ENCODE measurements at places on chromosomes 1 and 21.

GRCh38 chr1:200415227-200415626 is 5.4 kb upstream of the ZNF281 start:
- DNase-seq, result peak; percentile 43

- DNase-seq, result peak; percentile 69
Observed at GRCh38 chr1:107277022-107277421, 136.2 kb downstream of the NTNG1 start.

DNA sequence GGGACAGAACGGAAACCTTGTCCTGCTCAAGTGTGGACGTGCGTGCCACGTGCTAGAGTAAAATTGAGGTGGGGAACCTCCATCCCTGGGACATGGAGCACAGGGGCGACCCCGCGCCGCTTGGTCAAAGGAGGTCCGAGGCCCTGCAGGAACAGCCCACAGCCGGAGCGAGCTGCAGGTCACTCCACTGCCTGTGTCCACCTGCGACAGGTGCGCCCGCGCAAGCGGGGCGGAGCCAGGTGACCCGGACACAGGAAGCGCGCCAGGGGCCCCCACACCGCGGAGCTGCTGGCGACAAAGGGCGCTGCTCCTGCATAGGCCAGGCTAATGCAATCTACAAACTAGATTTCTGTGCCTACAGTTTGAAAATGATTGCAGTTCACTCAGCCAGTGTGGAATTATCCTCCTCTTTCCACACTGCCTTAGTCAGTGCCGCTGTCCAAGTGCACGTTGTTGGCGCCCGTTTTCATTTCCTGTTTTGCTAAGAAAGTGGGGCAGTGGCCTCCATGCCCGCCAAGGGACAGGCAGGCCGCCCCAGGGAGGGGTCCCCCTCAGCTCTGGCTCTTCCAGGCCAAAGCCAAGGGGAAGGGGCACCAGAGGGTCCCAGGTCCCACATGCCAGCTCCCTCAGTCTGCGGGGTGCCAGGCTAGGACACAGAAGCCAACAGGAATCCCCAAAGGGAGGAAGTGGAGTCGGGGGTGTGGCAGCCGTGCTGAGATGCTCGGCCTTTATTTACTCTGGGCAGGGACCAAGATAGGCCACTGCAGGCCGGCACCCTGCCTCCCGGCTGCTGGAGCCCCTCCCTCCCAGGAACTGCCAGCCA is 4.3 kb upstream of the NADK start:
- DNase-seq, result peak; percentile 27

DNA sequence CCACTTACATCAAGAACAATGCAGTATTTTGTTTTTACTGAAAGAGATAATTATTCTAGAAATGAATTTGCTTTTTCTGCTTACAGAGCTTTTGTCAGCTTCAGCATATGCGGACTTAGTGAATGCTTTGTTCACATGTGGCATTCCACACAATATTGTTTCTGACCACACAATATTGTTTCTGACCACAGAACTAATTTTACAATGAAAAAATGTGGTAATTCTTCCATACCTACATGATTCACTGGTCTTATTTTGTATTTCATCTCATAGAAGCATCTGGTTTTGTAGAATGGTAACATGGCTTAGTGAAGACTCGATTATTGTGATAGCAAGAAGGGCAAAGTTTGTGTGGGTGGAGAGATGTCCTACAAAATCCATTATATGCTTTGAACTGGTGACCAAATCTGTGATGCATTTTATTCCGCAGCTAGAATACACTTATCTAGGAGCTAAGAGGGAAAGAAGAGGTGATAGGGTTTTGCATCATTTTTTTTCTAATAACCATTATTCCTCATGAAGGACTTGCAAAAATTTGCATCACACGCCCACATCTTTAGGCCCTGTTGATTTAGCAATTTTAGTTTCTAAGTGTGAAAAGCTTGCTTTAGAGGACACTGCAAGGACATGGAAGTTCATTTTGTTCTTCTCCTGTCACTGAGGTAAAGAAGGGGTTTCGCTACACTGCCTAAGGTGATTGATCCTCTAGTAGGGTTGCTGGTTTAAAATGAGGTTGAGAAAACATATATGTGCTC is 75.3 kb downstream of the HLX start:
- DNase-seq, result peak; percentile 81

GRCh38 chr1:170415710-170416372 is 116.1 kb upstream of the GORAB start:
- peak; percentile 46 for DNase-seq

GRCh38 chr1:4554271-4554865 is 100.0 kb upstream of the AJAP1 start:
- no peak for DNase-seq

- DNase-seq, result peak; percentile 47
Observed at GRCh38 chr1:102851616-102852015, 256.7 kb downstream of the COL11A1 start.

GRCh38 chr1:207890136-207890738 is 20.7 kb downstream of the CD34 start:
- peak; percentile 89 for DNase-seq

DNA sequence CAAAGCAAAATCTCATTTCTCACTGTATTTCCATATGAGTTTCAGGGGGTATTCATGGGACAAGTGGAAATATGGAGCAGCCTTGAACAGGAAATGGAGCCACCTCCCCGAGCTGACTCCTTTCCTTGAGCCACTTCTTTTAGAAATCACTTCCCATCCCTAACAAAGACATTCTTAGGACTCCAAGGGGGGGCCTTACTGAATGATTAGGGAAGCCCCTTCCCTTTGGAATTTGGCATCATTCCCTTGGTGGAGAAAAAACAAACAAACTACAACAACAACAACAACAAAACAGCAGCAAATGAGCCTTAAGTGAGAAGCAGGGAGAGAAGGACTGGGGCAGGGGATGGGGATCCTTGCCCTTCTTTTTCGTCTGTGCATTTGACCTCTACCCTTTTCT is 278.3 kb downstream of the ZNF648 start:
- DNase-seq, result no peak

Measured in fibroblast of upper back skin (primary cell).